CD4-positive, alpha-beta memory T cell (primary cell): ENCODE measurements at places on chromosomes 5 and 9. TPM values are rescaled to one million over a fixed set of nuclear protein-coding genes. Genes with fewer than 3 reads are reported as not detected.
A peak's percentile ranks its signal among the peaks of the same experiment; 100 is the strongest.

DNA sequence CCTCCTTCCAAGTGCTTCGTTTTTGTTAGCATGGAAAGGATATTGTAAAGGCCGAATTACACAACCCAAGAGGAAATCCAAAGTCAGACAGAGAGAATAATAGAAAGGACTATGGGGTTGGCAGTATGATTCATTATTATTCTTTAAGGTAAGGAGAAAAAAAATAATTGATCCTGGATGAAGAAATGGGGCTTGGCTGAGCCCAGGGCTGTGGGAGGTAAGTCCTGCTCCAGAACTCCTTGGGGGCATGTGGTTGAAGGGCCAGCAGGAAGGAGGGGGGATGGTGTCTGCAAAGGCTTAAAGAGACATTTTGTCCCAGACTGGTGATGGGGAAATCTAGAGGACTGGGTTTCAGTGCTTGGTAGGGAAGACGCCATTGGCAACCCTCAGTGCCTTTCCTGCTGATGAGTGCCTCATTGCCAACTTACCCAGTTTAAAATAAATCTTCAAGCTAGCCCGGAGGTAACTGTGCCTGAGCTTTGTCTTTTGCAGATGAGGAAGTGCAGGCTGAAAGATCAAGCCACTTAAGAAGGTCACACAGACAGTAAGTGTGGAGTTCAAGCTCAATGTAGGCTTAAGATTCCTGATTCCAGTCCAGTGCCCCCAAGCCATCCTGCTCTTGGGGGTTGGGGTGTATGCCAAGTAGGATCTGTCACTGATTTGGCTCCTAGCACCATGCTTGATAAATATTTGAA, 30.2 kb downstream of the FOXI1 start:
- DNase-seq = no peak

GRCh38 chr5:120436996-120437395, 27.1 kb upstream of the PRR16 start:
- DNase-seq = no peak

The LCNL1 gene
- total RNA-seq = 0.14 TPM

- DNase-seq = peak; percentile 78
Observed at GRCh38 chr5:96714951-96715451, 52.8 kb downstream of the CAST start.
